IMR-90 (cell line): ENCODE measurements at places on chromosomes 6 and 20.

DNA sequence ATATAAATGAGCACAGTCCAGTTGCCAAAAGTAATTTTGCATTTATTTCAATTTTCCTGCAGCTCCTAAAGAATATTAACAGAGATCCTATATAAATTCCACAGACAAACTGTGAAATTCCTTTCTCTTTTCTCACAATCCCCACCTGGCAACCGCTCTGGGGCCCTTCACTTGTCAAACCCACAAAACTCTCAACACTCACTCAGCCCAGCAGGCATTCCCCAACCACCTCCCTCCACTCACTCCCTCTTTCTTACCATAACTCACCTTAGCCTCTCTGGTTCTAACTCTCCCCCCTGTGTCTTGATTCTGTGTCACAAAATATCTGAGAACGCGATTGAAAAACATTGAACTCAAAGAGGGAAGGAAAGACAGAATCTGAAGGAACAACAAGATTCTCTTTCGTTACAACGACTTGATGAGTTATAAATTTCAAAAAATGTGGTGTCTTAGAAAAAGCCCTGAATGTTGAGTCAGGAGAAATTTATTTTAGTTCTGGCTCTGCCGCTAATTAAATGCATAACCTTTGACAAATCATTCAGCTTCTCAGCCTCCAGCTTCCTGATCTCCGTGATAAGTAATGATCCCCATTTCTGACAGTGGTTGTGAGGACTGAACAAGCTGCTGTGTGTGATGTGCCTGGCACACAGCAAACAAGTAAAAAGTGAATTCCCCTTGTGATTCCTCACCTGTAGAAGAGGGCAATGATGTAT lies 87.9 kb downstream of the UNC5CL start:
- no peaks in the 10 kb centered on the region for H3K36me3 ChIP-seq
- no peak overlapping the region for H3K27ac ChIP-seq
- peaks cover 18% of the 10 kb centered on the region for H3K4me1 ChIP-seq

DNA sequence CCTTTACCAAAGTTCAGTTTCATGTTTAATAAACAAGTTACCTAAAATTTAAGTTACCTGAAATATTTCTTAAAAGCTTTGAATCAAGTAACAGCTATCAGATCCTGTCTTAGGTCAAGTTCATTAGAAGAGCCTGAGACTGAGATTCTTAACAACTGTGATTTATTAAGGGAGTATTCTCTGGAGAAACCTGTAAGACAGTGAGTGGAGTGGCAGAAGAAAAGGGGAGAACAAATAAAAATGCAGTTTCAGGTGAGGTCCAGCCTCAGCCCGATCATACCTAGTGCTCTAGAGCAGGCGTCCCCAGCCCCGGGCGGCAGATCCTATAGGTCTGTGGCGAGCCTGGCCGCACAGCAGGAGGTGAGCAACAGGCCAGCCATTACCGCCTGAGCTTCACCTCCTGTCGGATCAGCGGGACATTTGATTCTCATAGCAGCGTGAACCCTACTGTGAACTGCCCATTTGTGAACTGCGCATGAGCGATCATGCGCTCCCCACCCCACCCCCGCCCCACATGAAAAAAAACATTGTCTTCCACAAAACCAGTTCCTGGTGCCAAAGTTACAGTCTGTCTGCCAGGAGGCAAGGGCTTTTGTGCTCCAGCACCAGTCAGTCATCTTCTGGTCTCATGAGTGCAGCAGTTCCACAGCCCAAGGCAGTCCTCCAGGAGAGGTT lies 59.2 kb upstream of the ADGRB3 start:
- H3K27me3 ChIP-seq: no peaks in the 10 kb centered on the region
- no peak overlapping the region for H3K27ac ChIP-seq
- no peaks in the 10 kb centered on the region for H3K36me3 ChIP-seq
- H3K4me1 ChIP-seq: no peaks in the 10 kb centered on the region

DNA sequence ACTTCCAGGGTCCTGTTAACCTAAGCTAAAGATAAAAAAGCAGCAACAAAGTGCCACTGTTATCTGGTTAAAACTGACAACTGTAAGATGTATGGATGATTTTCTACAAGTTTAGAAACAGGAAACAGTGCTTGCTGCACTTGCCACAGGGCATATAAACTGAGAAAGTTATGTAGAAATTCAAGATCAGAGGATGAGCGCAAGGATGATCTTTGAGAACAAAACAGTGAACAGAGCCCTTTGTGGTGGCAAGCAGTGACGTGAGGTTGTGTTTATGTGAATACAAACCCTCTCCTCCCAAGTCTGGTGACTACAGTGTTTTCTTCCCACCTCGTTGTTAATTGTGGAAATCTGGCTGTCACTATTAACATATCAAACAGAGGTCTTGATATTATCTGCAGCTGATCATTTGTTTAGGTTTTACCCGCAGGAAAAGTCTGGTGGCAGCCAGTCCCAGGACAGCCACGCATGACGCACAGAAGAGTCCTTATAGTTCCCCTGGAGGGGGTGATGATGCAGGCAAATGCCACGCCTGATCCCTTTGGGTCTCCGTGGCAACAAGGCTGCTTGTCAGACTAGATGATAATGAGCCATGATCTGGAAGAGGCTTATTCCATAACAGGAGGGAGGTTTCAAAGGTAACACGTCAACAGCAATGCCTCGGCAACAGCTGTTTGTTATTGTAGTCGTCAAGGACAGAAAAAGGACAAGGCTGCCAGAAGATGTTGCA lies 43.1 kb upstream of the TNFAIP3 start:
- H3K4me3 ChIP-seq: no peak overlapping the region
- peak; percentile 84 for DNase-seq

DNA sequence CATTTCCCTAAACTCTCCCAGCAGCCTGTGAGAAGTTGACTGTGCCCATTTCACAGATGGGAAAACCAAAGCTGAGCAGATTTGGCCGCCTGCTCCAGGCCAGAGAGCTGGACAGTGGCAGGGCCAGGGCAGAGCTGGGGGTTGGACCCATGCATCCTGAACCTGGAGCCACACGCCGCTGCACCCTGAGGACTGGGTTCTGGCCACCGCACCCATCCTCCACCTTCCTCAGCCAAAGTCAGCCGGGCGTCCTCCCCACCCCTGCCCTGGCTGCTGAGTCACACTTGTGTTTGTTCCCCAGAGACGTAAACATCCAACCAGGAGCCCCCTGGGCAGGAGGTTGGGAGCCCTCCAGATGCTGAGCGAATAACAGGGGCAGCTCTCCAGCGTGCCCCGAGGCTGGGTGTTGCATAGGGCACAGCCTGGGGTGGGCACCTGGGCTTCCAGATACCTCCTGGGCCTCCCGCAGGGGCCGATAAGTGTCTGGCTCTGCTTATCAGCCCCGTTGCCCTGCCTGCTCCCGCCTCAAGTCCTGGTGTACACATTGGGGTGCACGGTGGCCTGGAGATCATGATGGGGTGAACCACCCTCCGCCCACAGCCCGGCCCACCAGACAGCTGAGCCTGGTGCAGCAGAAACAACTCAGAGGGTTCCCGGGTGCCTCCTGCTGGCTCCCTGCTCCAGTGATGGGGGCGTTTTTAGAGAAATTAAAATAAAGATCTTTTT lies 23.8 kb downstream of the RBM38 start:
- no peaks in the 10 kb centered on the region for H3K36me3 ChIP-seq
- no peak overlapping the region for H3K4me3 ChIP-seq
- H3K27me3 ChIP-seq: peaks cover 4% of the 10 kb centered on the region; the same call in 1 of the 2 replicates
